Pancreas (tissue), 10 donors: ENCODE measurements at places on chromosomes 13 and 19. TPM values are rescaled to one million over a fixed set of nuclear protein-coding genes. Genes with fewer than 3 reads are reported as not detected.

DNA sequence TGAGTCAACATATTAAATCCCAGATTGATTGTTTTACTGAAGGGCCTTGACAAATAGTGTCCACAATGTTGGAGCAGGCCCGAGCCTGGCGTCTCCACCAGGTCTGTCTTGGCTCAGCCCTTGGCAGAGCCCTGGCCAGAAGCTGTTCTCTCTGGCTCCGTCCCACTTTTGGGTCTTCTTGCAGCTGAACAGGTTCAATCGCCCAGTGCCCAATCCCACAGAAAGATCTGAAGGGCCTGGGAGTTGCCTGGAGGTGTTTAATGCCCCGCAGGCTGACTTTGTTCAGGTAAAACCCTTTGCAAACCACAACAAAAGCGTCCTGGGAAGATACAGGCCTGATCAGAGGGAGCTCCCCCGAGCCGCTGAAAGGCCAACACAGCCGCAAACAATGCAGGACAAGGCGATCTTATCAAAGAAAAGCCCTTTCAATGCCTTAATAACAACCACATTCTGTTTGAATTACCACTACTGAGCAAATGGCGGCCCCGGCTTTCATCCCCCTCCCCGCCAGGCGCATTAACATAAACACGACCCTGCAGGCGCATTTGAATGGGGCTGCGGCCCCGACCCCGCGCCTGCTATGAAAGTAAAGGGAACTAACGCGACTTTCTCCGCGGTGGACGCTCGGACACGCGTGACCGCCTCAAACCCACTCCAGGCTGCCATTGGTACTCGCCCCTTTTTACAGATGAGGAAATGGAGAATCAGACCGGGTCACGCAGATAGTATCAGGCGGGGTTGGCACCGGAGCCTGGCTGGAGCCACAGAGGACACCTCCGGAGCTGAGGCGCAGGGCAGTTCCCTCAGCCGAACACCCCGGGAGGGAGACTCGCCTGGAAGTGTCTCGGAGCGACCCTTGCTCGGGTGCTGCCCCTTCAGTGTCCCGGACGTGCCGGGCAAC, 3.1 kb downstream of the CDX2 start:
- DNase-seq, result peak; percentile 59

GRCh38 chr19:23914402-23915286, at the start of gene ZNF726:
TSS of gene ZNF726 (plus strand) at chr19:23914886. CDS start at chr19:23914995, 109 bp downstream.
- DNase-seq, result peak; percentile 45

GRCh38 chr19:31519256-31519655, 170.0 kb upstream of the TSHZ3 start:
- no peak for DNase-seq

- no peak for DNase-seq
Observed at GRCh38 chr13:98089246-98089645, 53.6 kb upstream of the FARP1 start.

GRCh38 chr13:101416181-101417042, at the start of gene NALCN:
TSS of gene NALCN (minus strand) at chr13:101416508. CDS start at chr13:101399126, 17,382 bp downstream.
- DNase-seq, result peak; percentile 26

- no peak for DNase-seq
Observed at GRCh38 chr19:17576758-17577456, 21.5 kb downstream of the COLGALT1 start.

DNA sequence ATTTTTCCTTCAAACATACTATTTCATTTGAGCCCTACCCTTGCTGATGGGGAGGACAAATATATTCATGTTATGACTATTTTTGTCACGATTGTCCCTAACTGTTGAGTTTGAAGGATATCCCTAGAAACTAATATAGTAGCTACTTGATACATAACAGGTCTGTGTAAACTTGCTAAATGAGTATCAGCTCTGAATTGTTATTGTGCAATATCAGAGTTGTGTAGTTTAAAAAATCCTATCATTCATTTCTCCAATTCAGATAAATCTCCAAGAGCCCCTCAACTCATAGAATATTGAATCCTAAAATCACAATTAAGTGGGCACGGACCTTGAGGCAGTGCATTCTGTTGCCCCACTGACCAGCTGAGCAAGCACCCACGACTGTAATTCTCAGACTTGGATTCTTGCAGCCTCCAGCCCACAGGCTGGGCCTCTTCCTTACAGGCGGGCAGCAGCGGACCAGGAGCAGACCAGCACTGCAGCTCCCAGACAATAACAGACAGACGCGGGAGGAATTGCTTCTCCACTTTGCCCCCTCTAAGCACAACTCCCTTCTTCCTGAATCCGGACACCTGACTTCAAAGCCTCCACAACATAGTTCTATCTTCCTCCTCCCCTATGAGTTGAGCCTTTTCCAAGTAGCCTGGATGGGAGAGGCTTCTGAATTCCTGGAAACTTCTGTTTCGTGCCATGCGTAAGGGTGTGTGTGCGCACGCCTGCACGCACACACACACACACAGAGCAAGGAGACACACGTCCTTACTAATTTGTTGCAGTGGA, 337.6 kb upstream of the ARGLU1 start:
- no peak for DNase-seq

DNA sequence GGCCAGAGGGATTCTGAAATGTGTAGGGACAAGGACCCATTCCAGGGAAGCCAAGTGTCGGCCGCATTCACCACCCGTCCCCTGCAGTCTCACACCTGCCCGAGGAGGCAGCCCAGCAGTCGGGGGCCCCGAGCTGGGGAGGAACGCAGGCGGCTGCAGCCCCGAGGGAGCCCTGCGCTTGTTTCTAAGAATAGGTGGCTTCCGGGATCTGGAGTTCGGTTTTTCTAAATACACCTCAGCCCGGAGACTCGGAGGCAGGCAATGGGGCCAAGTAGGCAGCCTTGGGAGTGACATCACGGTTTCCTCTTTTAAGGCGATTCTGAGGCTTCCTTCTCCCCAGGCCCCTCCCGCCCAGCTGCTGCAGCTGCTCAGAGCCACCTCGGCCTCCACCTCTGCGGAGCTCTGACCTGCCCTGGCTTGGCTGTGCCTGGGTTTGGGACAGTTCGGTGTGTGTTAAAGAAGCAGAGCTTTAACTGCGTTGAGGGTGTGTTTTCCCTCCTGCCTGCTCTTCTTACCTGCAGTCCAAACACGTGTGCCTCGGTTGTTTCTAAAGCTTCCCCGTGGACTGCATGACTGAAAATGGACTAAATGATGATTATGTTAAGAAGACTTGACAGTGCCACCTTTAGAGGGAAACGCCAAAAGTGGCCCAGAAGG, 80.5 kb downstream of the COL4A2 start:
- DNase-seq, result no peak

DNA sequence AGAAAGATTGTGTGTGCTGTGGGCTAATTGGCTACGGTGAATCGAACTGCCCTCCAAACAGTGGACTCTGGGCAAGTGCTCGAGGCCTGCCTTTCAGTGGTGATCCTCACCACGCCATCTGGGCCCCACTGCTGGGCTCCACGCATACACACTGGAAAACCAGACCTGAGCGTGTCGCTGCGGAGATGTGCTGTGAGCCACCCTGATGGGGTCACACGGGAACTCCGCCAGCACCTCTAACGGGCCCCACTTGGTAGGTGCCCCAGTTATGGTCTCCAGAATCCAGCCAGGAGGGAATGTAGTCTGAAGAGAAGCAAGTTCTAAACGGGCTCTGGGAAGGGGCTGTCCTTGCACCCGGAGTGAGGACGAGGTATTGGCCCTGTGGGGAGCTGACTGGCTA, 39.3 kb downstream of the C13orf46 start:
- no peak for DNase-seq

GRCh38 chr19:32489971-32490370, 84.4 kb downstream of the DPY19L3 start:
- DNase-seq, result no peak

- DNase-seq, result peak; percentile 23
Observed at GRCh38 chr19:40908976-40909375, 26.9 kb upstream of the CYP2A7 start.

GRCh38 chr13:46386392-46387063, 524 bp downstream of the RUBCNL start:
- DNase-seq, result no peak

MCEMP1 gene
- not detected for total RNA-seq

CEACAM1 gene
- total RNA-seq, result 1.3 TPM

ZNF446 gene
- 4.4 TPM for total RNA-seq

GGN gene
- total RNA-seq, result 0.24 TPM

ZNF581 gene
- total RNA-seq, result 12.9 TPM
